Right atrium auricular region (tissue), 2 donors: ENCODE measurements at places on chromosomes 3 and 15. TPM values are rescaled to one million over a fixed set of nuclear protein-coding genes. Genes with fewer than 3 reads are reported as not detected.

TRH gene
- 0.55 TPM for total RNA-seq

SLC38A3 gene
- total RNA-seq: 2.4 TPM

LRRC15 gene
- total RNA-seq: 0.07 TPM

ARHGEF26 gene
- total RNA-seq: 6.9 TPM

GRCh38 chr3:127365163-127365798 is 77.4 kb upstream of the PRR20G start:
- no peaks in the 10 kb centered on the region for H3K27me3 ChIP-seq
- no peak for DNase-seq
- no peaks in the 10 kb centered on the region for H3K36me3 ChIP-seq

GRCh38 chr15:37733628-37734027 is 200.8 kb upstream of the TMCO5A start:
- H3K27ac ChIP-seq: no peak overlapping the region
- H3K36me3 ChIP-seq: no peaks in the 10 kb centered on the region
- H3K4me1 ChIP-seq: no peaks in the 10 kb centered on the region
- no peak overlapping the region for H3K4me3 ChIP-seq

GRCh38 chr3:152319831-152320617 is 51.3 kb downstream of the MBNL1 start:
- no peak for DNase-seq
- no peaks in the 10 kb centered on the region for H3K36me3 ChIP-seq
- peak overlapping the region; percentile 64 for H3K27ac ChIP-seq
- no peaks in the 10 kb centered on the region for H3K27me3 ChIP-seq
- H3K4me3 ChIP-seq: no peak overlapping the region

GRCh38 chr15:61889706-61890105 is 170.5 kb downstream of the VPS13C start:
- H3K36me3 ChIP-seq: peaks cover 9% of the 10 kb centered on the region
- no peaks in the 10 kb centered on the region for H3K27me3 ChIP-seq
- H3K4me3 ChIP-seq: no peak overlapping the region
- no peak overlapping the region for H3K27ac ChIP-seq

DNA sequence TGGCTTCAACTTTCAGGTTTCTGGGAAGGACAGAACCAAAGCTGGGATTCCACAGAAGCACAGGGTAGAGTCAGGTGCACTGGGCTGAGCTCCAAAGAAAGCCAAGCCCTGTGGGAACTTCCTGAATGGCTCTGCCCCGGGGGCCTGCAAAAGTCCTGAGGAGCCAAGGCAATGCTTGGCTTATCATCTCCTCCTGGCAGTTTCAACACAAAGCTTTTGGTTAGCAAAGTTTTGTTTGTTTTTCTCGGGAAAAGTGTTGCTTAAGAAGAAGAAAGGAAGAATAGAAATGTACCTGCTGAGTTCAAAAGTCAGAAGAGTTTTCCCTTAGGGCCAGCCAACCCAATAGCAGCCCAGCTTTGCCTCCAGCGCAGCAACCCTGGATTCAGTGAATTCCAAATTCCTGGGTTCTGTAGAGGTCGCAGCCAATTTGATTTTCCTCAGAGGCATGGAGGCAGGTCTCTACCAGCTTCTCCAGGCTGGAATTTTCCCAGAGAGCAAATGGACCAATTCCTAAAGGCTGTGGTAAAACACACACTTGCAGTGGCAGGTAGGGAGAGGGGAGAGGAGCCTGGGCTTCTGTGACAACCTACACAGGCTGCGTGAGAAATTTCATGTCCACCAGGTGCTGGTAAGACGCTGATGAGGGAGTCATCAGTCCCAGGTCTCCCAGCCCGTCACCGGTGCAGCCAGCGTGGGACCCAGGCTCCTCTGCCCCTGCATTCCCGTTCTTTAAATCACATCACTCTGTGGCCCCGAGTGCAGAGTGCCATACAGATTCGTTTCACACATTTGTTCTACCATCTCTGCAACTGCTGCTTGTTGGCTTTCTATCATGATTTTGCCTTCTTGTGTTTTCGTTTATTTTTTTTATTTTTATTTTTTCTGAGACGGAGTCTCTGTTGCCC is 54.3 kb upstream of the SNRPA1 start:
- no peaks in the 10 kb centered on the region for H3K4me1 ChIP-seq
- no peak overlapping the region for H3K27ac ChIP-seq
- H3K27me3 ChIP-seq: no peaks in the 10 kb centered on the region
- H3K4me3 ChIP-seq: no peak overlapping the region
- no peaks in the 10 kb centered on the region for H3K36me3 ChIP-seq

DNA sequence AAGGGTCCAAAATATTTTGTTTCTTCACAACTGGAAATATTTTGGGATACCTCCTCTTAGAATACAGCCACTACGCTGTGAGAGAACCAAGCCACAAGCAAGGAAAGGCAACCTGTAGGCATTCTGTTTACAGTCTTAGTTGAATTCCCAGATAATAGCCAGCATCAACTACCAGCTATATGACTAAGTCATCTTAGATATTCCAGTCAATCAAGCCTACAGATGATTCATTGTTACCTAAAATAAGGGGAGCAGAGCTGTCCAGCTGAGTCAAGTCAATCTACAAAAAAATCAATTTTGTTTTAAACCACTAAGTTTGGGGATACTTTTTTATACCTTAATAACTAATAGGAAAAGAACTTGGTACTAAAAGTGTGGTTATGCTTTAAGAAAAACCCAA is 526.4 kb upstream of the DPPA4 start:
- no peak for DNase-seq
- no peak overlapping the region for H3K4me3 ChIP-seq
- no peaks in the 10 kb centered on the region for H3K27me3 ChIP-seq
- no peaks in the 10 kb centered on the region for H3K36me3 ChIP-seq
- no peaks in the 10 kb centered on the region for H3K4me1 ChIP-seq

DNA sequence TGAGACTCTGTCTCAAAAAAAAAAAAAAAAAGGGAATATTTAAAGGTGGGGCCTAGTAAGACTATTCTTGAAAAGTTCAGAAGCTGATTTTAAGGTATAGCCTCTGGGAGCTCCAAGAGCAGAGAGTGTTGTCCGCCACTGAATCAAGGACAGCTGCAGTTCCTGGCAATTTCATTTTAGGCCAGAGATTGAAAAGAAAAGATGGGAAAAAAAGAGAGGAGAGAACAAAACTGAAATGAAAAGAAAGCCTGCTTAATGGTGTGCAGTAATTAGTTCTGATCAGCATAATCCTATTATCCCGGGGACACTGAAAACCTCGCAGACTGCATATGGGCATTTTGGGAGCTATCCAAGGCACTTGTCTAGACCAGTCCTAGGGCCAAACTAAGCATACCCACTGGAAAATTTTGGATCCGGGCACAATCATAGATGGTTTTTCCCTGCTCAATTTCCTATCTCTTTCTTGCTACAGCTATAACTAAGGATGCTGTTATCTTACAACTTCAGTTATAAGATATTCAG is 43.2 kb downstream of the EHHADH start:
- H3K27ac ChIP-seq: no peak overlapping the region
- H3K4me1 ChIP-seq: no peaks in the 10 kb centered on the region
- H3K27me3 ChIP-seq: no peaks in the 10 kb centered on the region
- no peak overlapping the region for H3K4me3 ChIP-seq
- DNase-seq: no peak

DNA sequence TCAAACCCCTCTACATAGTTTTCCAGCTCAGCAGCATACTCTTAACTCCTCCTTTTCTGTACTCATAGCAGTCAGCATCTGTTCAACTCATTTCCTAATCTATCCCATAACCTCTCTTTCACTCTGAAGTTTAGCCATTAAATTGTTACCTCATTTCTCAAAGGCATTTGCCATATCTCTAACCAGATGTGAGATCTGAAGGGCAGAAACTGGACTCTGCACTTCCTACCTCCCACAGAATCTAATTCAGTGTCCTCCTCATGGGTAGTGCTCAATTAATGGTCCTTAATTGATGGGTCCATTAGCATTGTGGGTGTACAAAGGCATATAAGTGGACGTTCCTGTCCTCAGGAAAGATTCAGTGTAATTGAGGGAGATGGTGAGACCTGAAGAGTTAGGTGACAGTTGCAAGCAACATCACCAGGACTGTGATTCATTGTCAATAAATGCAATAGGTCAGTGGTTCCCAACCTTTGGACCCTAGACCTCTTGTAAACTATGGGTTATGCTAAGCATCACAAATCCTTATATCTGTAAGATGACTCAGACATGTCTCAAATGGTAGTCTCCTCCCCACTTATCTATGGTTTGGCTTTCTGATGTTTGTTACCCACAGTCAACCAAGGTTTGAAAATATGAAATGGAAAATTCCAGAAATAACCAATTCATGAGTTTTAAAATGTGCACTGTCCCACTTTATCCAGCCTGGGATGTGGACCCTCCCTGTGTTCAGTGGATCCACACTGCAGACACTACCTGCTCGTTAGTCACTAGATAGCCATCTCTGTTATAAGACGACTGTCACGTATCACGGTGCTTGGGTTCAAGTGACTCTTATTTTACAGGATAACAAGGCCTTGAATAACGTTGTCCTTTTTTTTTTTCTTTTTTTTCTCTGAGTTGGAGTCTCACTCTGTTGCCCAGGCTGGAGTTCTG is 25.0 kb upstream of the UACA start:
- no peak overlapping the region for H3K4me3 ChIP-seq
- H3K27me3 ChIP-seq: no peaks in the 10 kb centered on the region
- H3K27ac ChIP-seq: no peak overlapping the region
- H3K36me3 ChIP-seq: no peaks in the 10 kb centered on the region

DNA sequence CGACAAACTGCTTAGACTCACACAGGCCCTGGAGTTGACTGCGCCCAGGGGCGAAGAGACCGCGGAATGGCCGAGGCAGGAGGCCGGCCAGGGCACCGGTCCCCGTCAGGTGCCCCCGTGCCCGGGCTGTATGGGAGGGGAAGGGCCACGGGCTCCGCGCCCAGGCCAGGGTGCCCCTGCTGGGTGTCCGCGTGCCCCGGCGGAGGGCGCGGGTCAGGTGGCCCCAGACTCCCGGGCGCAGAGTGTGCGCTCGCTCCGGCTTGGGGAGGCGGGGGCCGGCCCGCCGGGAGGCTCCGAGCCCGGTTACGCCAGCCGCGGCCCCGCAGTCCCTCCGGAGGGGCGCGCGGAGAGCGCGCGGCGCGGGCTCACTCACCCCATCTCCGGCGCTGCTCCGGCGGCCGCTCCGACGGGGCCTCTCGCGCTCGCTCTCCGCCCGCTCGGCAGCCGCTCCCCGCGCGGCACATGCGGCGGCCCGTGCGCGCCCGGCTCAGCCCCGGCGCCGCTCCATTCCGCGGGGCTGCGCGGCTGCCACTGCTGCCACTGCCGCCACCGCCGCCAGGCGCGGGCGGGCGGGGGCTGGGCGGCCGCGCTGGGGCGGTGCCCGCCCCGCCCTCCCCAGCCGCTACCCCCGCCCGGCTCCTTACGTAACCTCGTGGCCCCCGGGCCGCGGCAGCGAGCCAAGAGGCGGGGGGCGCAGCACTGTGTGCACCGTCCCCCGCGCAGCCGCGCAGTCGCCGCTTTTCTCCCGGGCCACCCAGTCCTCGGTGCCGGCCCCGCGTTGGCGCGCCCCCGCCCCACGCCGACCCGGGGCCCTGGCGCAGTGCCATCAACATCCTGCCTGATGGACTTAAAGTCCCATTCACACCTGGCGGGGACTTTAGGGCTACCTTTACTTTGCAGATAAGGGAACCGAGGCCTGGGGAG is at the start of gene HOMER2:
Gene HOMER2, minus strand, starts transcription at position 563 of the 924 bp plus-strand sequence. Its CDS starts 185 bp downstream, at position 378.
- no peaks in the 10 kb centered on the region for H3K4me1 ChIP-seq
- H3K36me3 ChIP-seq: no peaks in the 10 kb centered on the region
- no peaks in the 10 kb centered on the region for H3K27me3 ChIP-seq
- DNase-seq: no peak

GRCh38 chr15:63288778-63289378 is 11.5 kb downstream of the APH1B start:
- no peak overlapping the region for H3K27ac ChIP-seq
- DNase-seq: no peak
- no peaks in the 10 kb centered on the region for H3K4me1 ChIP-seq
- H3K4me3 ChIP-seq: no peak overlapping the region

DNA sequence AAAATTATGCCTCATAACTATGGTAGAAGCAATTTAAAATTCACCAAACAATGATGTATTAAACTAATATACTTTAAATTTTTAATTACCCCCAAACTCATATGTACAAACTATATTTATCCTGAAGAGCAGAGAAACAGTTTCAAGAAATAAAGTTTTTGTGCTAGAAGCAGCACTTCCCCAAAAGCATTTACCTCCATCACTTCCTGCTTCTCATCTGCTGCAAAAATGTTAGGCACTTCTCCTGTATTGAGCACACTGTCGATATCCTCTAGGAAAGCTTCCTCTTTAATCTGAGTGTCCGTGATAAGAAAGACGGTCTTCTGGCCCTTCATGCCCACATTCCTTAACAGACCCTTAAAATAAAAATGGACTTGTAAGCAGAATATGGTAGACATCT is 101.5 kb upstream of the ASB14 start:
- no peaks in the 10 kb centered on the region for H3K36me3 ChIP-seq
- no peaks in the 10 kb centered on the region for H3K27me3 ChIP-seq
- H3K27ac ChIP-seq: no peak overlapping the region

DNA sequence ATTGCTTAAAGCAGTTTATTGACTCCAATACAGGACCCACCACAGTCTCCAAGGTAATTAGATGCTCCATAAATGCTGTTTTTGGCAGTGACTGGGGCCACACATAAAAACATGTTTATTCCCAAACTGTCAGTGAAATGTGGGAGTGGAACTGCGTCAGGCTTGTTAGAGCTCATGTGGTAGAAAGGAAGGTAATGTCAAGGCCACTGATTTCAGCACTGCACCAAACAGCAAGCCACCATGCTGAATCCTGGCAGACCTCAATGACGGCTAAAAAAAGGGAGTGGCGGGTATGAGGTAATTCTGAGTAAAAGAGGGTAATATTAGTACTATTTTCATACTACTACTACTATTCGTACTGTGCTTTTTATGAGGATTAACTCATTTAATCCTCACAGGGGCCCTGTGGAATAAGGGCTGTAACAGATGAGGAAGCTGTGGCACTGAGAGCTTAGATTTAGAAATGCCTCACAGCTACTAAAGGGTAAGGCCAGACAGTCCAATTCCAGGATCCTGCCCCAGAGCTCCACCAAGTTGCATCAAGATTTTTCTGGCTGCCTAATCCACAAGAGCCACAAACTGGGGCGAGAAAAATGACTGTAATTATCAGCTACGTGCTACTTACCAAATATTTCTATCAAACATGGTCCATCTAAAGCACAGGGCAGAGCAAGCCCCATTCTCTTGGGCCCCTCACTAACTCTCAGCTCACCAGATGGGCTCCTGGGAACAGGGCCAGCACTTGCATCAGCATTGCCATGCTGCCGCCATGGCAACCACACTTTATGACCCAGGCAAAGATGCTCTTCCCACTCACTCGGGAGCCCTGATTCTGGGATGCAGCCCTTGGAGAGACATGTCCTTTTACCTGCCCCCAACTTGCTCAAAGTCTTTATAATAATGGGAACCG is 83.6 kb upstream of the SPATA12 start:
- H3K27ac ChIP-seq: no peak overlapping the region
- peak; percentile 58 for DNase-seq
- H3K4me3 ChIP-seq: no peak overlapping the region

DNA sequence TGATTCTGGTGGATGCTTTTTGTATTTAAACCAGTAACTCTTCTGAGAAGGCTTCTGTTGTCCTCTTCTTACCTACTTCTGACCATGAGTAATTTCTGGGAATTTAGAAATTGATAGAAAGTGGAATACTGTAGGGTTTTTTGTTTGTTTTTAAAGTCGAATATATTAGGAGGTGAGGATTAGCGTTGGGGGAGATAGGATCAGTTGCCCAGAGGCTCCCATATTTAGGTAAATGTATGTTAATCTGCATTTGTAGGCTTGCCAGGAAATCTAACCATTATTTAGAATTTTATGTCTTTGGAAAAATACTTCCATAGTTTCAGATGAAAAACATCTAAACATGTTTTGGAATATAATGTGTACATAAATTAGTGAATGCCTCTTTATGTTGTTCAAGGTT is 6.1 kb downstream of the STT3B start:
- no peak for DNase-seq
- H3K36me3 ChIP-seq: no peaks in the 10 kb centered on the region
- no peak overlapping the region for H3K27ac ChIP-seq
